ENCODE measurements at places on chromosomes 2 and 18.
A peak's percentile ranks its signal among the peaks of the same experiment; 100 is the strongest.

DNA sequence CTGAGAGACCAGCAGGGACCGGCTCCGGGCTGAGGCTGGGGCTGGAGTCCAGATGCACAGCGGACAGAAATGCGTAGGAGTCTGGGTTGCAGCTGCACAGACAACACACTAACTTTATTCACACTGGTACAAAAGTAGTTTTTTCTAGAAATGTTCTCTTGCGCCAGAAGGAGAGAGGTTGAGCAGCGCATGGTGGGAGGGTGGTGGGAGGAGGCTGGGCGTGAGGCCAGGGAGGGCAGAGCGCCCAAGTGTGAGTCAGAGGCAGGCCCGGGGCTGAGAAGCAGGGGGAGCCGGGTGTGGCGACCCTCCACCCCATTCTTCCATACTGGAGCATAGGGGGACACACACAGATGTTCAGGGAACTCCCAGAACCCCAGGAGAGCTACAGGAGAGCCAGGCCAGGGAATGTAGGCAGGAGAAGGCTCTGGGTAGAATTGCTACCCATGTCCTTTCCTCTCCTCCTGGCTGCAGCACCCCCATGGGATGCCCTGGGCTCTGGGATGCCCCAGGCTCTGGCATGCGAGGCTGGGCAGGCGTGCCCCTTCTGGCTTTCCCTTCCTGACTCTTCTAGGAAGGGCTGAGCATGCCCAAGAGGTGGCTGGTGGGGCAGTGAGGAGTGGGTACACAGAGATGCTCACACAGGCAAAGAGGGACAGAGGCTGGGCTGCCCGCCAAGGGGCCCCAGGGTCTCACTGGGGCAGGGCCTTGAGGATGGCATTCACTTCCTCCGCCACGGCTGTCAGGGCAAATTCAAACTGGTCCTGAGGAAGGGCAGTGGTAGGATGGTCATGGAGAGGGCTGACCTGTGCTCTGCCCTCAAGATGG is 10.6 kb downstream of the DNAJB2 start:
- DNase-seq: peak; percentile 87
- H3K4me3 ChIP-seq: no peak overlapping the region
- peaks cover 22% of the 10 kb centered on the region for H3K4me1 ChIP-seq
- no peaks in the 10 kb centered on the region for H3K36me3 ChIP-seq
- H3K27ac ChIP-seq: peak overlapping the region; percentile 88

DNA sequence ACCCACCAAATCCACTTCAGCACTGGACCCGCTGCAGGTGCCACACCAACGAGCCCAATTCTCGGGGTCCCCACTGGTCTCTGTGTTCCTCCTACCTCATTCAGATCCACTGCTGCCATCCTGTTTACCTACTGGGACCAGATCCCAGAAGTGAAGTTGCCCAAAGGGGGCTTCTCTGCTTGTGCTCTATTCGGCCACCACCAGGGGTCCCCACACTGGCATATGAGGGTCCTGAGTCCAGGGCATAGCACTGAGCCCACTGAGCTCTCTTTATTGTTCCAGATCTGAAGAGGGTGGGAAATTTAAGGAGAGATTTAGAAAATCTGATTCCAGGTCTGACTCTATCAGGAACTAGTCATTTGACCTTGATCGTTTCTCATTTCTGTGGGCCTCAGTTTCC is 2.4 kb downstream of the GPR45 start:
- no peaks in the 10 kb centered on the region for H3K4me1 ChIP-seq
- no peaks in the 10 kb centered on the region for H3K27me3 ChIP-seq
- H3K36me3 ChIP-seq: no peaks in the 10 kb centered on the region
- no peak overlapping the region for H3K4me3 ChIP-seq
- no peak overlapping the region for H3K27ac ChIP-seq
- DNase-seq: no peak

DNA sequence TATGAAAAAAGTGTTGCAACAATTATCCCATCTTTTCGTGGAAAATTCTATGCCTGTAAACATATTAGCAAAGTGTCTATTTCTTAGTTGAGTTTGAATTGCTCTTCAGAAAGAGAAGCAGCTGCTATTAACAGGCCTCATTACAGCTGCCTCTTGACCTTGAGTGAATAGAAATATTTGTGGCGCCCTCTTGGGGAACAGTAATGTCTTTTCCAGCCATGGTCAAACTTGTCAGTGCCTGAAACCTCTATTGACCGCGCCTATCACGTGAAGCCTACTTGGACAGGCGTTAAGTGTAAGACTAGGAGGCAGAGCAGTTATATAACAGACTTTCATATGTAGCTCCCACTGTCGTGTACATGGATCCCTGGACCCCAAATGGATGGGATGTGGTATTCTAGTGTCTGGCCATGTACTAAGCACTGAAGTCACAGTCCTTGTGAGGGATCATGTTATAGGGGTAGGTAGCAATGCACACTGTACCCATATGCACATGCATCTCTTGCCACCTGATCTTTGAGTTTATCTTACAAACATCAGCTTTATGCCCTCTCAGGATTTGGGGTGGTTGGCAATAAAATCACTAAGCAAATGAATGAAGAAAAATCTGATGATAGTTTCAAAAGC is 245.0 kb downstream of the PTGR3 start:
- DNase-seq: peak; percentile 63
- no peaks in the 10 kb centered on the region for H3K36me3 ChIP-seq
- no peaks in the 10 kb centered on the region for H3K4me1 ChIP-seq
- no peak overlapping the region for H3K4me3 ChIP-seq
- H3K27me3 ChIP-seq: no peaks in the 10 kb centered on the region

DNA sequence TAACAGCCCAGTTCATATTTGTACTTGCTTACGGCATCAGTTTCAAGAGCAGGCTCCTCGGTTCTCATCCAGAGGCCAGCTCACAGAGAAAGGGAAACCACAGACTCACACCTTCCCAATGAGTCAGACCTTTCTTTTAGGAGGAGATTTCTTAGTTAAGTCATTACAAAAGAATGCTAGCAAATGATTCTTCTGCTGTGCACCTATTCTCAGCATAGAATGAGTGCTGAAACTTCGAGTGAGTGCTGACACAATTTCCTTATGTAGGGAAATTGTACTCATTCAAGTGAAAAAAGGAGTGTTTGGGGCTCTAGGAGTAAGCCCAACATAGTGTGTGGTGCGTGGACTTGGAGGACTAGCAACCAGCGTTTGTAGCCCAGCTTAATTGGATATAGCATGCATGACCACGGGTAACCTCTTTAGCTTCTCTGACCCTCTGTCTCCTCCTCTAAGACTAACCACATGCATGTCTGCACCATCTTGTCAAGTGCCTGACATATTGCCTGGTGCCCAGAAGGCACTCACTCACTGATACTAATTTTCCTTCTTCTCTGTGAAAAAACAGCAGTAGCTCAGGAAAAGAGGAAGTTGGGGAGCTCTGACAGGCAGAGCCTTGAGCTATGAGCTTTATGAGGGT is 87.0 kb downstream of the ALPK2 start:
- H3K4me3 ChIP-seq: no peak overlapping the region
- H3K4me1 ChIP-seq: no peaks in the 10 kb centered on the region
- H3K36me3 ChIP-seq: no peaks in the 10 kb centered on the region
- DNase-seq: no peak

DNA sequence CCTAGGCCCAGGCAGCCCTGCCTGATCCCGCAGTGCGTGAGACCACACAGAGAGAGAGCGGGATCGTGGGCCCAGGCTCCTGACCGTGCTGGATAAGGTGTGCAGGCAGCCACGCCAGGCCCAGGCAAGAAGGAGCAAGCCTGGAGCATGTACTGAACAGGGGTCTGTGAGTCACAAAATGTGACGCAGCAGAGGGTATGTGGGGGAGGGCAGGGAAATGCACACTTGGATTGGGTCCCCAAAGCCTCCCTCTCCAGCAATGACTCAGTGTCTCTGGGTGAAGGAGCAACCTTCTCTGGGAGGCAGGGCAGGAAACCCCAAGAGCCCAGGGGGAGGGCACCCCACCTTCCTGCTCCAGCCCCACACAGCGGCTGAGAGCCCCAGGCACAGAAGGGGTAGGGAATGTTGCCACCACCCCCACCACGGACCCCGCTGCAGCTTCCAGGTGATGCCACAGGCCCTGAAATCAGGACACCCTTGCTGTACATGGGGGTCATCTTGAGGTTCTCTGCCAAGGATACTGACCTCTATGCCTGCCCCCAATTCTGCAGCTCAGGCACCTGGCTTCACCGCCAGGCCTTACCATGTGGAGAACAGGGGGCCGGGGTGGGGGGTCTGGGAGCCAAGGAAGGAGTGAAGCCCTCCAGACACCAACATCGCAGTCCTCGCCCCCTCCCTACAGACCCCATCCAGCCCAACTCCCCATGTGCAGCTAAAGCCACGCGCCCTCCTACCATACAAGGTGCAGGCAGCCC is 1.3 kb upstream of the GPC1 start:
- peak; percentile 15 for DNase-seq

DNA sequence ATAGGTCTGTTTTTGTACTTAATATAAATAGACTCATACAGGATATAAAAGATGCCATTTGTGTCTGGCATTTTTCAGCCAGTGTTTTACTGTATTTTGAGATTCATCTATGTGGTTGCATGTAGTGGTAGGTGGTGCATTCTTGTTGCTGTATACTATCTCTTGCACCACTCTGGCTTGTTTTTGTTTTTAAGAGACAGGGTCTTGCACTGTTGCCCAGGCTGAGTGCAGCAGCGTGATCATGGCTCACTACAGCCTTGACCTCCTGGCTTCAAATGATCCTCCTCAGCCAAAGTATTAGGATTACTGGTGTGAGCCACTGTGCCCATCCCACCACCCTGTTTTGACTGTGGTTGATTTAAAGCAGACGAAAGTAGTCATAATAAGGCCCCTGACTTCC is 12.6 kb downstream of the HK2 start:
- H3K4me1 ChIP-seq: peaks cover 86% of the 10 kb centered on the region
- H3K36me3 ChIP-seq: no peaks in the 10 kb centered on the region
- peak overlapping the region; percentile 62 for H3K27ac ChIP-seq
- no peak for DNase-seq
- H3K4me3 ChIP-seq: no peak overlapping the region

- no peaks in the 10 kb centered on the region for H3K27me3 ChIP-seq
- no peak overlapping the region for H3K27ac ChIP-seq
- no peak overlapping the region for H3K4me3 ChIP-seq
- no peaks in the 10 kb centered on the region for H3K4me1 ChIP-seq
- DNase-seq: no peak
These were observed 15.3 kb upstream of the PTPN4 start for GRCh38 chr2:119744335-119744939.

- H3K27ac ChIP-seq: peak overlapping the region; percentile 92
- DNase-seq: no peak
- H3K4me1 ChIP-seq: no peaks in the 10 kb centered on the region
- H3K27me3 ChIP-seq: no peaks in the 10 kb centered on the region
- H3K4me3 ChIP-seq: peak overlapping the region; percentile 73
- no peaks in the 10 kb centered on the region for H3K36me3 ChIP-seq
These were observed 1.7 kb downstream of the MEIS1 start for GRCh38 chr2:66436581-66437001.

- H3K27me3 ChIP-seq: no peaks in the 10 kb centered on the region
- DNase-seq: no peak
- peak overlapping the region; percentile 86 for H3K27ac ChIP-seq
- no peaks in the 10 kb centered on the region for H3K36me3 ChIP-seq
- no peak overlapping the region for H3K4me3 ChIP-seq
These were observed 12.9 kb downstream of the ARPC2 start for GRCh38 chr2:218229851-218230250.

- H3K27ac ChIP-seq: peak overlapping the region; percentile 72
- no peaks in the 10 kb centered on the region for H3K36me3 ChIP-seq
- DNase-seq: no peak
These were observed 3.1 kb downstream of the B3GNT7 start for GRCh38 chr2:231398585-231398984.

- peaks cover 25% of the 10 kb centered on the region for H3K4me1 ChIP-seq
- DNase-seq: no peak
- H3K4me3 ChIP-seq: no peak overlapping the region
- no peak overlapping the region for H3K27ac ChIP-seq
These were observed 49.4 kb upstream of the FAHD2A start for GRCh38 chr2:95353055-95353575.

- no peak overlapping the region for H3K4me3 ChIP-seq
- no peak for DNase-seq
- no peaks in the 10 kb centered on the region for H3K27me3 ChIP-seq
- H3K4me1 ChIP-seq: peaks cover 8% of the 10 kb centered on the region
- H3K36me3 ChIP-seq: no peaks in the 10 kb centered on the region
- H3K27ac ChIP-seq: peak overlapping the region; percentile 24
These were observed 238.3 kb upstream of the RASGRP3 start for GRCh38 chr2:33238111-33238510.

- H3K27me3 ChIP-seq: no peaks in the 10 kb centered on the region
- H3K4me1 ChIP-seq: no peaks in the 10 kb centered on the region
- no peak overlapping the region for H3K4me3 ChIP-seq
These were observed 85.4 kb downstream of the ITGB1BP1 start for GRCh38 chr2:9337901-9338300.

GRCh38 chr2:31380243-31380642 is 34.3 kb downstream of the XDH start:
- no peak overlapping the region for H3K4me3 ChIP-seq
- no peak for DNase-seq
- no peaks in the 10 kb centered on the region for H3K4me1 ChIP-seq
- H3K27me3 ChIP-seq: no peaks in the 10 kb centered on the region

DNA sequence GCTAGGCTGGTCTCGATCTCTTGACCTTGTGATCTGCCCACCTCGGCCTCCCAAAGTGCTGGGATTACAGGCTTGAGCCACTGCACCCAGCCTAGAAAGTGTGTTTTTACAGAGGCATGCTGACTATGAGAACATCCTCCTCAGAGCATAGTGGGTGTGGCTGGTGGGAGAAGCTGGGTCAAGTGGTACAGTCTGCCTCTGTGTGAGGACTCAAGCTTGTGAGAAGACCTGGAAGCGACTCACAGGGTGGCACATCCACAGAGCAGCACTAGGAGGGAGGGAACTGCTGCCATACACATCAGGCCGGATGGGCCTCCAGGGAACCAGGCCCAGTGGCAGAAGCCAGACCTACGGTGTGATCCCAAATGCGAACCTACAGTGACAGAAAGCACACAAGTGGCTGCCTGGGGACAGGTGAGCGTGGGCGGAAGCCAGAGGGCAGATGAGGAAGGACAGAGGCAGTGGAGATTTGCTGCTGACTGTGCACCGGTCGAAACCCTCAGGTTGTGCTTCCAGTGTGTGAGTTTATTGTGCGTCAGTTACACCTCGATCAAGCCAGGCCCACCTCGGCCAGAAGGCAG is 8.9 kb downstream of the ARHGEF4 start:
- no peaks in the 10 kb centered on the region for H3K4me1 ChIP-seq
- no peaks in the 10 kb centered on the region for H3K27me3 ChIP-seq
- H3K36me3 ChIP-seq: no peaks in the 10 kb centered on the region
- H3K27ac ChIP-seq: no peak overlapping the region
- no peak overlapping the region for H3K4me3 ChIP-seq

GRCh38 chr2:150587547-150588505 is 100.4 kb upstream of the RND3 start:
- H3K36me3 ChIP-seq: no peaks in the 10 kb centered on the region
- no peak for DNase-seq
- H3K27me3 ChIP-seq: no peaks in the 10 kb centered on the region
- no peaks in the 10 kb centered on the region for H3K4me1 ChIP-seq
- H3K4me3 ChIP-seq: no peak overlapping the region
- no peak overlapping the region for H3K27ac ChIP-seq

- no peak for DNase-seq
- H3K4me1 ChIP-seq: no peaks in the 10 kb centered on the region
- no peaks in the 10 kb centered on the region for H3K27me3 ChIP-seq
- H3K27ac ChIP-seq: no peak overlapping the region
- no peak overlapping the region for H3K4me3 ChIP-seq
- no peaks in the 10 kb centered on the region for H3K36me3 ChIP-seq
These were observed 14.2 kb downstream of the INPP1 start for GRCh38 chr2:190357600-190357999.
